ENCODE measurements at places on chromosomes 6 and 20.
A peak's percentile ranks its signal among the peaks of the same experiment; 100 is the strongest.

GRCh38 chr6:87222676-87223075 lies 67.3 kb downstream of the ZNF292 start:
- DNase-seq: no peak

GRCh38 chr6:38404355-38404754 lies 235.4 kb downstream of the BTBD9 start:
- peak; percentile 17 for DNase-seq

GRCh38 chr20:40283689-40284088 lies 405.3 kb downstream of the MAFB start:
- DNase-seq: peak; percentile 85

- no peak for DNase-seq
Observed at GRCh38 chr20:20002101-20002998, 14.8 kb upstream of the NAA20 start.

GRCh38 chr6:39072830-39073229 lies 24.2 kb downstream of the GLP1R start:
- no peak for DNase-seq

GRCh38 chr6:906920-907319 lies 214.0 kb upstream of the EXOC2 start:
- no peak for DNase-seq

DNA sequence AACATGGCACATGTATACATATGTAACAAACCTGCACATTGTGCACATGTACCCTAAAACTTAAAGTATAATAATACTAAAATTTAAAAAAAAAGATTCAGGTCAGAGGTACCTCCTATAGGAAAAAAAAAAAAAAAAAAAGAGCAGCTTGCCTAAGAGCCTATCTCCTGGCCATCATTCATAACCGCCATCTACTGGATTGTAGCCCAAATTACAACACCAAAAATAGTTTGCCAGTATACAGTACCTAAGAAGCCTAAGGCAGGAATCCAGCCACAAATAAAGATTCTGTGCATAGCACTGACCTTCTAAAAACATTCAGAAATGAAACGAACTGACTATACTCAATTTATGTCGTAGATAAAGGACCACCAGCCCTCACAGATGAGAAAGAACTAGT lies 438.4 kb upstream of the ADGRB3 start:
- peak; percentile 61 for DNase-seq

GRCh38 chr6:154925130-154925529 lies 70.0 kb upstream of the TIAM2 start:
- no peak for DNase-seq

- no peak for DNase-seq
Observed at GRCh38 chr20:9615766-9616454, 101.5 kb downstream of the LAMP5 start.

DNA sequence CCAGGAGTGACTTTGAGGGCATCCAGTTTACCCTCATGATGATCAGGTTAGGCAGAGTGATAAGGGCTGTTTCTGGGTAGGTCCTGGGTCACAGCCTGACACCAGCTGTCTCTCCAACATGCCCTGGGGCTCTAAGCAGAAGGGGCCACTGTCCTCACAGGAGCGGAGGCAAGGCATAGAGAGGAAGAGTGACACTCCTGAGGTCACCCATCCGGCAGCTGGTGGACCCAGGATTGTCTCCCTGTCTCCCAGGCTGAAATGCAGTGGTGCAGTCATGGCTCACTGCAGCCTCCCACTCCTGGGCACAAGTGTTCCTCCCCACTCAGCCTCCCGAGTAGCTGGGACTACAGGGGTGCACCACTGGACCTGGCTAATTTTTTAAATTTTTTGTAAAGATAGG lies 12.0 kb downstream of the DLGAP4 start:
- DNase-seq: no peak

- no peak for DNase-seq
Observed at GRCh38 chr6:141475259-141475658, 657.5 kb upstream of the GJE1 start.

- DNase-seq: no peak
Observed at GRCh38 chr20:9930142-9930541, 91.3 kb upstream of the PAK5 start.

DNA sequence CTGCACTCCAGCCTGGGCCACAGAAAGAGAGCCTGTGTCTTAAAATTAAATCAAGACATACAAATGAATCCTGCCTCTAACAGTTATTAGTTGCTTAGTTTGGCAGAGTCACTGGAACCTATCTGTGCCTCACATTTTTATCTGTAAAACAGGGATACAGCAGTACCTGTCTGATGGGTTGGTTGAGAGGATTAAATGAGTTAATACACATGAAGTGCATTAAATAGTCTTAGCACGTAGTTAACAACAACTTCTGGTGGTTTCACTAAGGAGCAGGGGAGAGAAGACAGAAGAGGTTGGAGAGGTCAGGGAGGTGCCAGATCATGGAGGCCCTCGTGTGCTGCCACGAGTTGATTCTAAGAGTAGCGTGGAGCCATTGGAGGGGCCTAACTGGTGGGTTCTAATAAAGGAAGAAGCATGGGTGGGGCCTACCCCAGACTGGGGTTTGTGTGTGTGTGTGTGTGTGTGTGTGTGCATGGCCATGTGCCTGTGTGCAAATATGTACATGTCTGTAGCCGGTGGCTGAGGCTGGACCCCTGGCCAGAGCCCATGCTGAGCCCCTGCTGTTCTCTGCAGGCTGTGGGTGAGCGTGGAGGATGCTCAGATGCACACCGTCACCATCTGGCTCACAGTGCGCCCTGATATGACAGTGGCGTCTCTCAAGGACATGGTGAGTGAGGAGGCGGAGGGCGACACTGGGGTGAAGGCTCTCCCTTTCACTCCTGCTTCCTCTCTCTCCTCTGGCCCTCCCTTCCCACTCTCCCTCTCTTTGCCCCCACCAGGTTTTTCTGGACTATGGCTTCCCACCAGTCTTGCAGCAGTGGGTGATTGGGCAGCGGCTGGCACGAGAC lies 9.1 kb downstream of the RBCK1 start:
- DNase-seq: no peak

DNA sequence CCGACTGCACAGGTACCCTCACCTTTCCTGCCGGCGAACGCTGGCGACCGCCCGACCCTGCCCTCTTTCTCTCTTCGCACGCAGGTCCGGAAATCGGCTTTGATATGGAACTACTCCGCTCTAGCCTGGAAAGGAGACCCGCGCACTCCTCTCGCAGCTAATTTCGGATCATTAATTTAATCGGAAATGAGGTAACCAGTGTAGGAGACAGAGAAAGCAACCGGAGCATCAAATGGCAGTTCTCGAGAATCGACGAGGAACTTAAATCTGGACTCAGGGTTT lies 949 bp upstream of the ATXN1 start:
- DNase-seq: no peak

DNA sequence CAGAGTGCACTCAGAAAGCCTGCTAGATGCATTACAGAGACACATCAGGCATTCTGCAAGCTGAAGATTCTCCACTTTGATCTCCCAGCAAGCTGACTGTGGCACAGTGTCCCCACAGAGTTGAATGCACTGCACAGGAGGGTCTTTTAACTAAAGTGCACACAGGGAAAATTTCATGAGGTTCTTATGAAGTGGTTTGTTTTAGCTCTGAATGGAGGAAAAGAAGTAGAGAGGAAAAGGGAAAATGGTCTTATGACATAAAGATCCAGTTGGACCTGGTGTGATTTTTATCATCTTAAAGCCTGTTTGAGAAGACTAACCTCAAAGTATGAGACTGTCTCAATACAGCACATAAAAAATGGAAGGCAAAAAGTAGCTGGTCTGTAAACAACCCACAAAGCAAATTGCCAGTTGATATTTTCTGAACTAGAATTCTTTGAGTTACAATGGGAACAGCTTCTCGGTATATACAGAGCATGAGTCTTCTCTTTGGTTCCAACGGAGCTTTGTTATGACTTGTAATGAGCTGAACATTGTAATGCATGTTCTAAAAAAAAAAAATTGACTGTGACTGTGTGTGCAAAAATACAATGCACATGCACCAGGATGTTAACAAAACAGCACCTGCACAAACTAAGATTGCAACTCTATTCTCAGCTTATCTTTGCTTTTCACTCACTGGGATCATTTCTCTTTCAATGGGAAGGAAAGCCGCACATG lies 383.0 kb upstream of the ID4 start:
- no peak for DNase-seq

- no peak for DNase-seq
Observed at GRCh38 chr20:57677584-57677982, 32.2 kb downstream of the PMEPA1 start.

- peak; percentile 45 for DNase-seq
Observed at GRCh38 chr6:95431637-95432228, 145.6 kb upstream of the MANEA start.

DNA sequence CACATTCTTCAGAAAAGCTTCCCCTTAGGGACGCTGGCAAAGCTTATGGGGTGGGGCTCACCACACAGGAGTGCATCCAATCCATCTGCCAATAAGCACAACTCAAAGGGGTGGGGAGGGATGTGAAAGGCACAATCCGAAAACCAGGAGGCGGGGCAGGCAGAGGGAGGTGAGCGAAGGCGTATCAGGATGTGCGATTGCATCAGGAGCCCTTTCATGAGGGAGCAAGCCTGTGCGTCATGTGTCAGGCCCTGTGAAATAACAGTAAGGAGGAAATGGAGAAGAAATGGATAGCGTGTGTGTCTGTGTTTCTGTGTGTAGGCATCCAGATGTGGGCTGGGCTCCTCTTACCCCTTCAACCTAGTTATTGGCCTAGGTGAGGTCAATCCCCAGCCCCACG lies 382.4 kb upstream of the CDH4 start:
- no peak for DNase-seq

GRCh38 chr20:19330731-19331130 lies 118.3 kb downstream of the SLC24A3 start:
- DNase-seq: no peak

DNA sequence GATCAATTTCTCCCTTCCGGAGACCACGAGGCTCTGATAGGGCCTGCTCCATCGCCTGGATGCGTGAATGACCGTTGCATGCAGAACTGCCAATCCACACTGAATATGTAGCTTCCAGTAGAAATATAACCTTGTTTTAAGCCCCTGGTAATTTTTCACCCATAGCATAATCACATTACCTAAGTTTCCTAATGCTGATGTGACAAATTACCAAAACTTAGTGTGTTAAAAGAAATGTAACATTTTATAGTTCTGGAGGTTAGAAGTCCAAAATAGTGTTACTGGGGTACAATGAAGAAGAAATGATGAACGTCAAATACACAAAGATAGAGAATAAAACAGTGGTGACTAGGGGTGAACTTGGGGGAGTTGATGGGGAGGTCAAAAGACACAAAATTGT lies 22.0 kb upstream of the SIRPD start:
- DNase-seq: no peak

DNA sequence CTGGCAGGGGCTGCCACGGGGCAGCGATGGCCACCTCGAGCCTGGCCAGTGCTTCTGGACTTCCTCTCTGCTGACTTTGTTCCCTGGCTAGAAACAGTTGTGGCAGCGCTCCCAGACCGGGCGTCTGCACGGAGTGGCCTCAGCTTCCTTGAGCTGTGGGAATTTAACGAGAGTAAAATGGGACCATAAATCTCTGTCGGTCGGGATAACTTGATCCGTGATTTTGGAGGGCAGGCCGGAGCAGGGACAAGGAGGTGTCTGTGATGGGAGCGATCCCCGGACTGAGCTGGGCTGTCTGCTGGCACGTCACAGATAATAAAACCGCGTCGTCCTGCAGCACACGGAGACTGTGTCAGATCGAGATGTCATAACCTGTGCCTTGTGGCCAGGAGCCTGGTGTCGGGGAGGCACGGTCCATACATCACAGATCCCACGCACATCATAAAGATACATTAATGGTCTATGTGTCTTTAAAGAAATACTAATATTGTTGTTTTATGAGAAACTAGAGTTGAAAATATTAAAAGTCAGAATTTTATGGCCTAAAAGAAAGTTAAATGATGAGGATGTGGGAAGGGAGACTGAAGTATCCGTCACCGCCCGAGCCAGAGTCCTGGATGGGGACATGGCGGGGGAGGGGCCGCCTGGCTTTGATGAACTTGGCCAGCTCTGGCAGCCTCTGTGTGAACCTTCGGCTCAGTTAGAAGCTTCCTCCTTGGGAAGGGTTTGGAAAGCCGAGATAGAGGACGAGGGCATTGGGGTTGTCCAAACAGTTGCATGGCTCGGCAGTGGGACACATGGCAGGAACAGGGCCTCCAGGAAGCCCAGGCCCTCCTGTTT lies 6.5 kb upstream of the RBBP8NL start:
- no peak for DNase-seq

GRCh38 chr6:11804701-11805100 lies 26.1 kb upstream of the ADTRP start:
- peak; percentile 30 for DNase-seq

All from MCF 10A (cell line).